ENCODE measurements at places on chromosomes 6 and 20. TPM values are rescaled to one million over a fixed set of nuclear protein-coding genes. Genes with fewer than 3 reads are reported as not detected.

DNA sequence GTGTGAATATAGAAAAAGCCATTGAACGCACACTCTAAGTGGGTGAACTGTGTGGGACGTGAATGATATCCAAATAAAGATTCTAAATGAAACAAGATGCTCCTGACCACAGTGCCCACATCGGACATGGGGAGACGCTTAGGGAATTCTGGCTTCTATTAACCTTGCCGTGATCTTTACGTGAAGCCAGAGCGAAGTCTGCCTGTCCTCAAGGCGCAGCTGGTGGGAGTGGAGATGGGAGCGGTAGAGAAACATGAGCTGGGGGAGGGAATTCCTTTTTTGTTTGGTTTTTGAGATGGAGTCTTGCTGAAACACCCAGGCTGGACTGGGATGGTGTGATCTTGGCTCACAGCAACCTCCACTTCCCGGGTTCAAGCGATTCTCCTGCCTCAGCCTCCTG is 46.0 kb downstream of the VSTM2L start:
- no peak for DNase-seq

SLC22A1 gene
- total RNA-seq: 0.17 TPM

FNDC11 gene
- total RNA-seq: 0.15 TPM

DNA sequence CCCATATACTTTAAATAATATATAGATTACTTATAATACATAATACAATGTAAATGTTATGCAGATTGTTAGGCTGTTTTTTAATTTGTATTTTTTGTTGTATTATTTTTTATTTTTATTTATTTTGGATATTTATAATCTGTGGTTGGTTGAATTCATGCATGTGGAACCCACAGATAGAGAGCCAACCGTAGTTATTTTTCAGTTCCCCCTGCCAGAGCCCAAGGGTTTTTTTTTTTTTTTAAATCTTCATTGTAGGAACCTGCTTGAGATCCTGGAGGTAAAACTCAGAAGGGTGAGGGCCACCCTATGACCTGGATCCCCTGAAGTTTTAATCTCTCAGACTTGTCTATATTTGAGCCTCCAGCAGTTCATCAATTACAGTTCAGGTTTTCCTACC is 133.2 kb downstream of the B3GAT2 start:
- no peak for DNase-seq

DNA sequence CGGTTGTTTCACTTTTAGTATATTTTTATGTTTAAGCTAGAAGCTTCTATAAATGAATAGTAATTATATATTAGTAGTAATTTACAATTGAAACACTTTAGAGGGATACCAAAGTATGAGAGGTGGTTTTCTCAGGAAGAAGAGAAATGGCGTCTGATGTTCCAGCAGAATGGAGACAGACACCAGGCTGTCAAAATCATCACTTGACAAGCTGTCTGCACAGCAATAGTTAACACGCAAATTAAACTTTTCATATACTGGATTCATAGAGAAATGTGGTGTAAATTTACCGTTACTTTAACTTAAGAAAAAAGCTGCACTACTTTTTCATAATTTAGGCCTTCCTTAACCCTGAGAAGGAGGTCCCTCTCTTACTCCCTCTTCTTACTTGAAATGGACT is 82.6 kb downstream of the FAM217A start:
- no peak for DNase-seq

DNA sequence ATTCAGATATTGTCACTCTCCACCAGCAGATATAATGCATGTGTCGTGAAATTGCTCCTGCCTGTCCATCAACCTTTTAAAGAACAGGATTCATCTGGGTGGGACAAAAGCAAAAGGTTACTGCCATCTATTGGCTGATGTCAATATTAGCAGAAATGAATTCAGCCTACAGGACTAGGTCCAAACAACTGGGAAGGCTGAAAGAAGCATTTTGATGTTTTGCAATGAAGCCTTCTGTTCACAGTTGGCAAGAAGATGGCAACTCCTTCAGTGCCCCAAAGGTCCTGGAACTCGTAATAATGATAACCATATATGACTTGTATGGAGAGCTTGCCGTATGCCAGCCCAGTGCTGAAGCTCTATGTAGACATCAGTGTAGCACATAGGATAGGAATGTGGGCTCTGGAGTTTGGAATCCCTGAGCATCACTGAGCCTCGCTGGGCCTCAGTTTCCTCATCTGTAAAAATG is 7.5 kb downstream of the BCAS1 start:
- DNase-seq: no peak

SLC17A9 gene
- total RNA-seq: 1.5 TPM

SAMD3 gene
- total RNA-seq: 0.32 TPM

DNA sequence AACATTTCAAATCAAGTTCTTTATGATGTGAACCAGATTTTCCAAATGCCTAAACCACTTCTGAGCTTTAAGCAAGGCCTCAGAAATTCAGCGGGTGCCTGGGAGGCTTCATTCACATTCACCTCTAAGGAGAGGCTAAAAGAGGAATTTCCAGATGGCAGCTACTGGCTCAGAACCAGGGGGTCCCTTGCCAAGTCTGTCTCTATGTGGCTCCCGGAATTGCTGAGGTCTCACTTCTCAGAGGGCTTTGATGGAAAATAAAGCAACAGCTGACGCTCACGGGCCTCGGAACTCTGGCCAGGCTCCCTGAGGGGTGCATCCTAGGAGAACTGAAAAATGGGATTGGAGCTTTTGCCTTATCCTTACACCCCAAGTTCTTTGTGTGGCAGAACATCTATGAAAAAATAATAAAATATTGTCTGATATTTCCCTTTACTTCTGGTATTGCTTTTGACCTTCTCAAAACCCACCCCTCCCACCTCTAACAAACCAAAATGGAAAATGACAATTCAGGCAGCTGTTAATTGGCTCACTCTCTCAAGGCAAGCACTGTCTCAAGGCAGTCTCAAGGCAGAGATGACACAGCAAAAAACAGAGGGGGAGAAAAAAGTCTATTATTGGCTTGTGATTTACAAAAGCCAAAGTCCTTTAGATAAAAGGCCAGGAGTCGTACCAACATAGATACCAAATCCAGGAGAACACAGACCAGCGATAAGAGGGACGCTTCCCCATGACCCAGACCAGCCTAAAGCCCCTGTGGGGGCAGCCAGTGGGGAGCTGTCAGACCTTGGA is 21.8 kb upstream of the LRRN4 start:
- DNase-seq: peak; percentile 56

DNA sequence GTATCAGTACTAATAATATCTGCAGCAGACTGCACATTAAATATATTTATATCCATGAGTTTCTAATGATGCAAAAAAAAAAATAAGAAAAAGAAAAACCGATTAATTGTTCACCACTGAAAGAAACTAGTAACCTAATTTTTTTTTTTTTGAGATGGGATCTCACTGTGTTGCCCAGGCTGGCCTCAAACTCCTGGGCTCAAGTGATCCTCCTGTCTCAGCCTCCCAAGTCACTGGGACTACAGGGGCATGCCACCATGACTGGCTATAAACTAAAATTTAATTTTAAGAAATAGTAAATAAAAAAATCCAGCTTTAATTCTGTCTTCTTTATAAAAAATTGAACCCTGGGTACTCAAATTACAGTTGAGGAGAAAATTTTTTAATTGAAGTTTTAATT is 358.2 kb downstream of the QKI start:
- DNase-seq: no peak

CTSZ gene
- 129 TPM for total RNA-seq

TRIM31 gene
- not detected for total RNA-seq

DNA sequence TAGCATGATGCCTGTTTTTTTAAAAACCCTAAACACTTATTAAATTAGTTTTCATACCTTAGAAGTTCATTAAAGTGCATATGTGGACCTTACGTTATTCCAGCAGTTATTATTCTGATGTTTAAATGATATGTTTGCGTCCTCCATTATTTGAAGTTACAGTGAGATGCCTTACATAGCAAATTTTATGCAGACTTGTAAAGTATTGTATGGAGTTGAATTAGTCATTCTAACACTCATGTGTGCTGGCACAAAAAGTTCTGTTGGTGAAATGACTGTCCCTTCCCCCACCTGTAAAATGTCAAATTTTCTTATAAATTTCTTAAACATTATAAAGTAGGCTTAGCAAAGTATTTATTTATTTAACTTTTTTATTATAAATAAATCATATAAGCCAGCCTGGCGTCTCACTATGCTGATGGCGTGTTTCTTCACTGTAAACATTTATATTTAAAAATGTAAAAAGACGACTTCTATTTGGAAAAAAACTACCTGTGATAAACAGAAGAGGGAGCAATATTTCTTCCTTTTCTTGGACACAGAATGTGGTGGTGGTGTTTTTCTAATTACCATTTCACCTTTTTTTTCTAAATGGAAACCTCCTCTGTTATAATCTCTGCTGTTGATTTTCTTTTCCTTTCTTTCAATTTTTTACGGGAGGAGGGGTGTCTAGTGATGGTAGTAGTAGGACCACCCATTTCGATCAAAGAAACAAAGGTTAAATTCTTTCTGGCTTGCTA is 155.4 kb downstream of the RFPL4B start:
- DNase-seq: no peak

UST gene
- 3.4 TPM for total RNA-seq

GRCh38 chr6:12383448-12383847 is 93.3 kb downstream of the EDN1 start:
- DNase-seq: no peak

GRCh38 chr6:23323897-23324296 is 754.5 kb downstream of the HDGFL1 start:
- DNase-seq: no peak

RIPOR3 gene
- 8.0 TPM for total RNA-seq

- no peak for DNase-seq
These were observed 54.0 kb upstream of the BTN3A2 start for GRCh38 chr6:26311012-26311384.

All from left ventricle myocardium superior (tissue), 1 donor.